Stromal cell of bone marrow (primary cell): ENCODE measurements at places on chromosomes 12 and 14.

GRCh38 chr14:103104654-103105452, 10.3 kb downstream of the EXOC3L4 start:
- no peak for DNase-seq

DNA sequence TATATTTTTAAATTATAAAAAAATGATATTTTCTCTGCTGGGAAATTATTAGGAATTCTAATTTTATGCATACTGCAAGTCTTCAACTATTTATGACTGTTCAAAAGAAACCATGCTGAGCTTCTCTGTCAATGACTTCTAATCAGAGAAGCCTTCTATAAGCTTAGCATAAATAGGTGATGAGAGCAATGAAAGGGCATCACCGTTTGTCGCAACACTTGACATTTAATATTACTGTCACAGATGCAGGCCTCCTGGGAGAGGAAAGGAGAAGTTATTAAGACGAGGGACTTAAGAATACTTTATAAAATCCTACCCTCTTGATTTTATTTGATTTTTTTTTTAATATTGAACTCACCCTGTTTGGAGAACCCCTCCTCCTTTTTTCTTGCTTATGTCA, 69.8 kb downstream of the CAPZA3 start:
- no peak for DNase-seq

DNA sequence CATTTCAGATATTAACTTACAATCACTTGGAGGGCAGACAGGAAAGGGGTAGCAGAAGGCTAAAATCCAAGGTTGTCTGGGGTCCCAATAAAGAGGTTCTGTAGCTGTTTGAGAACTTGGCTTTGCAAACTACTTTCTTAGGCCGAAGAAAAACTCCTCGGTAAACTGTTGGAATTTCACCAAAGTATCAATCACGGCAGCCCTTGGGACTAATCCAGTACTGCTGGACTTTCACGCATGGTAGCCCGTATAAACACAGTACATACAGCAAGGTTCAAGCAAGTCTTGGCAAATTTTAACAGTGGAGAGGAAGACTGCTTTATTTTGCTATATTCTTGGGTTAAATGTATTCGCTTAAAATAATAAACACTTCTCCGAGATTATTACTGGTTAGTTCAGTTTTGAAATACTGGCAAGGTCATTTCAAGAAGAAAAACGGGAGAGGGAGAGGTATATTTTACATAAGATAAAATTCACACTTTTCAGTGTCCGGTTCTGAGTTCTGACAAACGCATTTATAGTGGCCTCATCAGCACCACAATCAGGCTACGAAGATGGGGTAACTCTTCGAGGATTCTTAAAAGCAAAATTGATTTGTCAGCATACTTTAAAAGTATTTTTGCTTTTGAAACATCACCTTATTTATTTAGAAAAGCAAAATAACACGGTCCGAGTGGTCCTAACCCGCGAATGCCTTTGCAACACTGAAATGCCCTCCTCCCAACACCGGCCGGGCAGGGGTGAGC, 1.3 kb downstream of the SETD3 start:
- no peak for DNase-seq

GRCh38 chr12:2677142-2677880, 117.5 kb upstream of the FKBP4 start:
- no peak for DNase-seq

DNA sequence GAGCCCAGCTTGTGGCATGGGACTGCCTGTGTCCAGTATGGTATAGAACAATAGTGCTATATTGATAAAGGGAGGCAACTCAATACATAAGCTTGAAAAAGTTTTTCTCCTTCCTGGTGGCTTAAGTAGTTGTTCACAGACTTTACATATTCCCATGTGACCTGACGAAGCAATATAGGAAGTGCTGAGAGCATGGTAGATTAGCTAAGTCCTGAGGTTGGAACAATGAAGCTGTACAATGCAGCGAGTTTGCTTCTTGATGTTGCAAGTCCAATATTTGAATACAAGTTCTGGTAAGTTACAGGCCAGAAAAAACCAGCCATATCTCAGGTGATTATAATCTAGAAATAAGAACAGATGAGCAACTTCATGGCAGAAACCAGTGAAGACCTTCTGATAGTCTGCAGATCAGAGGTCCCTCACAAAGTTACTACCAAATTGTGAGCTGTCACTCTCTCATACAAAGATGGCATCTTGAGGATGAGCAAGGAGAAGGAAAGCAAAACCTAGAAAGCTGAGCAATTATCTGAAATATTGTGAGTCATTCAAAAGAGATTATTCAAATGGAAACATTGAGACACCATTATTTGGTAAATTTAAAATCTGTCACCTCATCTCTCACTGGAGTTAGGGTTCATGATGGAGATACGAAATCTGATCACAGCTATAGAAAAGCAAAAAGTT, 72.9 kb upstream of the BTG1 start:
- DNase-seq: no peak
